Stimulated activated CD8-positive, alpha-beta memory T cell treated with anti-CD3 and anti-CD28 coated beads, Interleukin-15, amount 100 ng/mL, for 24 hours (primary cell): ENCODE measurements at places on chromosomes 6 and 20.

DNA sequence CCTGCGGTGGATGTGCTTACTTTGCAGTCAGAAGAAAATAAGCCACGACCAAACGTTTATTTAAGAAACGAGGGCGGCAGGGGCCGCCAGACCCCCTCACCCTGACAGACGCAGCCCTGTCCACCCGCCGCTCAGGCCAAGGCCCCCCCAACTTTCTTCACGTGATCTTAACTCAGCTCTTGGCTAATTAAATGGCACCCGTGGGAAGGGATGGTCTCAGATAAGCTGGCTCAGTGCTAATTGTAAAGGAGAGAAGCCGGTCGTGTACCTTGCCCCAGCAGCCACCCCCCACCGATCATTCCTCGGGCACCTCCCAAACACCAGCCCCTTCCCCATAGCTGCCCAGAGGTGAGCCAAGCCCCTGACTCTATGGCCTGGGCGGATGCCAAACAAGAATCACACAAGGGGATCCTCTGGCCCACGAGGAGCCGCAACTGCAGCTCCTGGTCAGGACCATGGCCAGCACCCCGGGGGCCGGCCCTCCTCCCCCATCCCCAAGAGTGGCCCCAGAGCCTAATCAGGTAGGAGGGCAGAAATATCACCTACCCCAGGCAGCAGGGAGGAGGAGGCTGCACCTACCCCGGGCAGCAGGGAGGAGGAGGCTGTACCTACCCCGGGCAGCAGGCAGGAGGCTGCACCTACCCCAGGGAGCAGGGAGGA is 11.2 kb downstream of the KCNQ2 start:
- no peak for DNase-seq

- DNase-seq, result no peak
These were observed 106.4 kb upstream of the PDE10A start for GRCh38 chr6:165769401-165769800.

GRCh38 chr6:3885262-3886036 is 36.3 kb downstream of the FAM50B start:
- DNase-seq, result no peak

GRCh38 chr6:95232446-95232845 is 344.9 kb upstream of the MANEA start:
- no peak for DNase-seq

GRCh38 chr20:9789131-9789530 is 49.7 kb downstream of the PAK5 start:
- no peak for DNase-seq

DNA sequence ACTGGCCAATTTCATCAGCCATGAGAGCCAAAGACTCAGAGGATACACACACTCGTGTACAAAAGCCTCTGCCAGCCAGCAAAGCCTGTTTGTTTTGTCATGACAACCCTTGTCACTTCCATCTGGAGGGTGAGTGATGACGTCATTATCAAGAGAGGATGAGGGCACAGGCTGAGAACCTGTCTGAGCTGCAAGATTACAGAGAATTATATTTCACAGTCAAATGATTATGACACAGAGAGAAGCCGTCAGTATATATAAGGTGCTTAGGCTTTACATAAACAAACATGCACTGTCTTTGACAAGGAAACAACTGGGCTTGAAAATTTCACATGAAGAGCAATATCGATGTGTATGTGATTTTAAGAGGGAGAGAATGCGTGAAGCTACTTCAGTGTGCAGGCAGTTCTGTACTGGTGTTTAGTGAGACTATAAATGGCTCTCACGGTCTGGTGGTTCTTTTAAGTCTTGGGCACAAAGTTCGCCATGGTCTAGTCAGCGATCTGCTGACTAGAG is 36.5 kb upstream of the BCLAF1 start:
- no peak for DNase-seq

GRCh38 chr6:164016056-164016455 is 601.5 kb downstream of the QKI start:
- no peak for DNase-seq

DNA sequence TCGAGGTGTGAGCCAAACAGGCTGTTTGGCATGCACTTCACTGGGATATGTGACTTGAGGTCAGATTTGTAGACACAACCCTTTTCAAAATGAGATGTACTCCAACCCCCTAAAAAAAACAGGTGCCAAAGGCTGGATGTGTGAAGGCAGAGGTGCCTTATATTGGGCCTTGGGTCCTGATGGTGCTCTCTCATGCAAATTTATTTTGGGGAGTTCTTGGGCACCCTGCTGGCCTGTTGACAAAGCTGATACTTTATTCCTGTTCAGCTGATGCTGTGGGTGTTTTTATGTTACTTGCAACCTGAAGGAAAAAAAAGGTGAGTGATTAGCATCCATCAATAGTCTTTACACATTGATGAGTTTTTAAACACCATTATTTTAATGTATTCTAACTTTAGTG is 121.5 kb downstream of the DNAH8 start:
- DNase-seq, result no peak

- no peak for DNase-seq
These were observed 149.3 kb downstream of the UTRN start for GRCh38 chr6:144434308-144434990.

DNA sequence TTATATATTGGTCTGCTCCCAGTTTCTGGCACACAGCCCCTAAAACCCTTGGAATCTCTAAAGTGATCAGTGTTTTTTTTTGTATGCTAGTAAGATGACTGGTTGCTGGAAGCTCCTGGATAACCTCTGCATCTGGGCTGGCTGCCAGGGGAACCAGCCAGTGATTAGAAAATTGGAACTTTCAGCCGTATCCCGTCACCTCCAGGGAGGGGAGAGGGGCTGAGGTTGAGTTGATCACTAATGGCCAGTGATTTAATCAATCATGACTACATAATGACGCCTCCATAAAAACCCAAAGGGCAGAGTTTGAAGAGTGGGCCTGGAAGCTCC is 48.0 kb upstream of the NOP56 start:
- no peak for DNase-seq

- DNase-seq, result no peak
These were observed 99.8 kb downstream of the HIVEP2 start for GRCh38 chr6:142845143-142845571.

- DNase-seq, result no peak
These were observed 13.2 kb upstream of the MAP3K4 start for GRCh38 chr6:160978141-160978901.

DNA sequence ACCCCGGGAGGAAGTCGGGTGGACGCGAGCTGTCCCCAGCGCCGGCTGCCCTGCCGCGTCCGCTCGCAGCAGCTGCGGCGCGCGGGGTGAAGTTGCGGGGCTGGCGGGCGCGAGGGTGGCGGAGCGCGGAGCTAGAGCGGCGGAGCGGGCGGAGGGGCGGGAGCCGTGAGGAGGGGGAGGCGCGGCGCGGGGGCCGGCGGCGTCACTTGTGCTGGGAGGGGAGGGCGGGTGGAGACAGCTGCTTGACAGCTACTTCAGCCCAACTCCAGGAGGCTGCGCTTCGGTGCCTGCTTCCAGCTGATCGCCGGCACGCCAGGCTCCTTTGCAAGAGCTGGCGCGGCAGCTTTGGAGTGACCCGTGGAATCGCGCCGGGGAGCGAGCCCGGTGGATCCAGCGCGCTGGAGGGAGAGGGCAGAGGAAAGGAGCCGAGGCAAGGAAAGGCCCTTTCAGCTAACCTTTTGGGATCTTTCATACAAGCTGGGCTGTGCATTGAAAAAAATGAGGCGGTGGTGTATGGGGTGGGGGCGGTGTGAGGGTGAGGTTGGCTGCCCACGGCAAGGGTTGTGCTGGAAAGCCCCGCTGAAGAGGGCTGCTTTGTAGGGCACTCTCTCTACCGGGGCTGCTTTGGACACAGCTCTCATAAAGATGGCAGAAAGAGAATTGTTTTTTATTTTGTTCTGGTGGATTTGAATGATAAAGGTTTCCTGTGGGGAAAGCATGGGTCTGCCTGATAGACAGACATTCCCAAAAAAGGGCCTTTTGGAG is 24.6 kb downstream of the RIPOR2 start:
- no peak for DNase-seq

GRCh38 chr20:32524829-32525501 is 60.2 kb downstream of the NOL4L start:
- no peak for DNase-seq

DNA sequence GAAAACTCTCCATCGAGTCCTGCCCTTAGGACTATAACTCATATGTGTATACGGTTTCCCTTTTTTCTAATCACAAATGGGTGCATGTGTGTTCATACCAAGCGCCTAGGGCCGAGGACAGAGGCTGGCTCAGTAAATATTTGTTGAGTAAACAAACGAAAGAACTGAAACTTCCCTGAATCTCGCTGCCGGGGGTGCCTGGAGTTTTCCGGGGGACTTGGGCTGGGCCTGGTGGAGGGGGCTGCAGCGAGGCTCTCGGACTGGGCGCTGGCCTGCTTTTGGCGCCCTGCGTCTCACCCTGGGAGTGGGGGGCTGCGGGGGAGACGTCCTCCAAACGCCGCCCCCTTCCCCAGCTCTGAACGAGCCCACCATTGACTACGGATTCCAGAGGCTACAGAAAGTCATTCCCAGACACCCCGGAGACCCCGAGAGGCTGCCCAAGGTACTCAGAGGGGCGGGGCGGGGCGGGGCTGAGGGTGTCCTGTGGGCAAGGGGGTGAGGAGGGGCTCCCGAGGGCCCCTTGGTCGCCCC is 49.0 kb downstream of the CPXM1 start:
- no peak for DNase-seq

DNA sequence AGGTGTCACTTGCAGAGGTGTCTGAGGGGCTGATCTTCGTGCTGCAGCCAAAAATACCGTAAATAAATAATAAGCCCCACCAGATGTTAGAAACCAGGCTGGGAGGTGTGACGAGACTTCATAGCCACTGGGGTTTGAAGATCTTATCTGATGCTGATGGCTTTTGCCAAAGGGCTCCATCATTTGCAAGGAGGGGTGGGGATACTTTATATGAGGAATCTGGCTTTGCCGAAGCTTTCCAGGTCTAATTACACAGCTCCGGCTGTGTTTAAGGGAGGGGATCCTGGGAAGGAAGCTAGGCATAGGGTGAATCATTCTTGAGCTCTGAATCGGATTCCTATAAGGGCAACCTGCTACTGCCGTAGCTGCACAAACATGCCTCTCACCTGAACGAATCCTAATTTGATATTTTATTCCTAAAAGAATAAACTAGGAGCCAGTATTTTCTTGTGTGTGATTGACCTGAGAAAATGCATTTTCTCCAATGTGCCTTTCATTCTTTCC is 249.6 kb downstream of the SOD2 start:
- DNase-seq, result no peak

DNA sequence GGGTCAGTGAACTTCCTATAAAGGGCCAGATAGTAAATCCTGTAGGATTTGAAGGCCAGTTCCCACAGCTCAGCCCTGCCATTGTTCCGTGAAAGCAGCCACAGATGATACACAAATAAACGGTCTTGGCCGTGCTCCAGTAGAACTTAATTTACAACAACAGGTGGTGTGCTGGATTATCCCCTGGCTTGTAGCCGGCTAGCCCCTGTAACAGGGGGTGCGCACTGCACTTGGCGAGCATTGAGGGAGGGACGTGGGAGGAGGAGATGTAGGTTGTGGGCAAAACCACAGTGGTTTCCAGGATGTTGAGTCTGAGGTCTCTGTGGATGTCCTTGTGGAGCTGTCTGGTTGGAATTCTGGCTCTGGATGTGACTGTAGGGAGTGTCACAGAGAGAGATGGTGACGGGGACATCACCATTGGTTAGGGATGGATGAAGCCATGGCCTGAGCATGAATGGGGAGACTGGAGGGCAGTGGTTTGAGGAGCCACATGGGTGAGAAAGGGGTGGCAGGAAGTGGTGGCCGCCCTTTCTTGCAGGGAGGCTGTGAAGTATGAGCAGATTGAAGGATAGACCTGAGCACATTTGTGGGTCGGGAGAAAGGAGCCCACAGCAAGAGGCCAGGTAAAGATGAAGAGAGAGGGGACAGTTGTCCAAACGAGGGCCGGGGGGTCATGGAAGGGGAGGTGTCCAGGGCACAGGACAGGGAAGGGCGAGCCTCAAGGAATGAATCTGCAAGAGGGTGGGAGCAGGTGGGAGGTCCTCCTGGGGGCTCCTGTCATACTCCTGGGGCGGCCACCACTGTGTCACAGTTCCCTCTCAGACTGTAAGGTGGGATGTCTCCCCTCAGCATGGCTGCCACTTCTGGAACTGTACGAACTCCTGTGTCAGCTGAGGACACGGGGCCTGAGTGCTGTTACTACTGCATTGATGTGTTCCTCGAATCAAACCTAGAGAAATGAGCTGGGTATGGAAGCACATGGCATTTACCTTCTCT is 53.6 kb downstream of the CDH26 start:
- no peak for DNase-seq

GRCh38 chr20:46905364-46906125 is 10.9 kb downstream of the EYA2 start:
- no peak for DNase-seq

- no peak for DNase-seq
These were observed 169.4 kb downstream of the MEI4 start for GRCh38 chr6:77822265-77822664.

DNA sequence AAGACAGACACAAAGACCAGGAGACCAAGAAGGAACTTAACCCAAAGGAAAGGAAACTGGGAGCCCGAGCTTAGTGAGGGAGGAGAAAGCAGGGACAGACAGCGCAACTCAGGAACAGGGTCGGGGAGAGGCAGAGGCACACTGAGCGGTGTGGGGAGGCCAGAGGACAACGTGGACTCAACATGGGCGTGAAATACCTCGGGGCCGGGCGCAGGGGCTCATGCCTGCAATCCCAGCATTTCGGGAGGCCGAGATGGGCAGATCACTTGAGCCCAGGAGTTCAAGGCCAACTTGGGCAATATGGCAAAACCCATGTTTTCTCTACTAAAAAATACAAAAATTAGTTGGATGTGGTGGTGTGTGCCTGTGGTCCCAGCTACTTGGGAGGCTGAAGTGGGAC is 5.7 kb upstream of the RPS6KA2 start:
- DNase-seq, result no peak

- no peak for DNase-seq
These were observed 1.3 kb downstream of the C20orf203 start for GRCh38 chr20:32672394-32672981.

GRCh38 chr6:66930559-66931290 is 1223.7 kb upstream of the EYS start:
- no peak for DNase-seq

GRCh38 chr6:39951191-39951590 is 16.9 kb upstream of the MOCS1 start:
- DNase-seq, result no peak

DNA sequence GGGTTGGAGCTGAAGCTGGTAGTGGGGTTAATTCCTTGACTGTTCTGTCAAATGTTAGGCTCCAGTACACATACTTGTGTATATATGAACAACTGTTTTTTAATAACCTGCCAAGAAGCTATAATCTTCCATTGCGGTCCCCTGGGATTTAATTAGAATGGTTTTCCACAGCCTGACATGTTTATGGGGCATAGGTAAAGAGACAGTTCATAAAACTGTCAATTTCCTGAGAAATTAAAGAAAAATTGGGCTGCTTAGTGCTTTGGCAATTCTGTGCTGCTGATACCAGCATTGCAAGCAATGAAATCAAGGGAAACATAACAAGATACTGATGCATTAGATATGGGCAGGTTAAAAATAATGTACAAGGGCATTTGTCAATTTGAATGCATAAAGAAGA is 314.1 kb upstream of the SLC35B3 start:
- DNase-seq, result no peak

GRCh38 chr20:63772781-63773518 is 33.4 kb downstream of the SLC2A4RG start:
- no peak for DNase-seq
